Stimulated activated naive B cell treated with anti-CD40 and anti-IgM and Interleukin-4, amounts not matched to agents 10 μg/mL and 1 μg/mL and 100 μg/mL, for 72 hours (primary cell): ENCODE measurements at places on chromosomes 5 and 9.

DNA sequence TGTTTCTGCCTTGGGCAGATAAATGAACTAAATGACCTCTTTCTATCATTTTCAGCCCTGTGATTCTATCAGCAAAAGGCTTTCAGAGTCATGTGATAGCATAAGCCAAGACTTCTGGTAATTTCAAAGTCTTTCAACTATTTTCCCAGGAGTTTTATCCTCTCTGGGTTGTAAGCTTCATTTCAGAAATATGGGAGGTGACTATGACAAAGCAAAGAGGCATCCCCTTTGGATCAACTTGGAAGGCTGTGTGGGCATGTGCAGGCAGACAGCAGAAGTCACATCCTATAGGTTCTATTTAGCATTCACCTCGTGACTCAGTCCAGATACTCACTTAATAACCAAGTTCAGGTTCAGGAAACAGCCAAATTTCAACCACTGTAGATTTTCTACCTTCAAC, 149.0 kb upstream of the FST start:
- no peak for DNase-seq

GRCh38 chr5:73948720-73949119, 322.7 kb downstream of the ARHGEF28 start:
- no peak for DNase-seq

DNA sequence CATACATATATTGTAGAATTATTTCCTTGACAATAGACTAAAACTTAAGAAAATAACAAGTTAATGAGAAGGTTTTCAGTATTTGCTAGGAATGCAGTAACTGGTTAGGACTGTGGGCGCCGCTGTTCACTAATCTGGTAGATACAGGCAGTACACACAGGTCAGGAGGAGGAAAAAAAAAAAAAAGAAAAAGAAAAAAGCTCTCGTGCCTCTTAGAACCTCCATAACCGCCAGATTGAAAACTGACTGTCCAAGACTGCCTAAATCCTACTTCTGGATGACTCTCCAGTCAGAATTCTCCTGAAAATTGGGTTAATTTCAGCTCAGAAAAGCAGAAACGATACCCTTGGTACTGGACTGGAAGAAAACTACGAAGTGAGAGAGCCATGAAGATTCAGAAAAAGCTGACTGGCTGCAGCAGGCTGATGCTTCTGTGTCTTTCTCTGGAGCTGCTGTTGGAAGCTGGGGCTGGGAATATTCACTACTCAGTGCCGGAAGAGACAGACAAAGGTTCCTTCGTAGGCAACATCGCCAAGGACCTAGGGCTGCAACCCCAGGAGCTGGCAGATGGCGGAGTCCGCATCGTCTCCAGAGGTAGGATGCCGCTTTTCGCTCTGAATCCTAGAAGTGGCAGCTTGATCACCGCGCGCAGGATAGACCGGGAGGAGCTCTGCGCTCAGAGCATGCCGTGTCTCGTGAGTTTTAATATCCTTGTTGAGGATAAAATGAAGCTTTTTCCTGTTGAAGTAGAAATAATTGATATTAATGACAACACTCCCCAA, at the start of gene PCDHGA1:
TSS of gene PCDHGA1 (plus strand) at position 216 of the 782 bp plus-strand sequence.
- no peak for DNase-seq

DNA sequence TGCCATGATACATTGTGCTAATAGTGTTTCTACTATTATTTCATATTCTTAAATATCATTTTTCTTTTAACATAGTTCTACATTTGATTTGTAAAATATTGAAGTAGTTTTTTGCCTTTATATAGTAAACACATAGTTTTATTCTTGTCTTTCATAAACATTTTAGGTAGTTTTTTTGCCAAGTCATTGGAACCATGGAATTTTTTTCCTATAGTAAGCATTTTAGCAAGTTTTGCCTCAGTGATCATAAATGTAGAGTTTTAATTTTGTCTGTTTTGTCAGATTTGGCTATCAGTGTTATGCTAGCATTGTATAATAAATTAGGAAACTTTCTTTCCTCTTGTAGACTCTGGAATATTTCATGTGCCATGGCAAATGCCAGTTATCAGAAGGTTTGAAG, 137.1 kb upstream of the LPAR1 start:
- no peak for DNase-seq

DNA sequence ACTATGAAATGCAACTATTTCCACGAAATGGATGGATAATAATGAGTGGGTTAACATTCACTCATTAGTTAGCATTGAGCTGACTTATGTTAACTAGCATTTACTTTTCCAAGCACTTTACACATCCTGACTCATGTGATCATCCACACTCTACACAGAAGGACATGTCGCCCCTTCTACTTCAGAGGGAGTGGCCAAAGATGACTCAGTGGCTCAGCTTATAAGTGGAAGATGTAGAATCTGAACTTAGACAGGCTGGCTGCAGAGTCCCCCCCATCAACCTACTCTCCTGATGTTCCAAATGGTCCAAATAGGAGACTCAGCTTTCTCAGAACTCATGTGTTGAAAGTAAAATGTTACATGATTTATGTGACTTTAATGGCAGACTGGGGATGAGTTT, 146.0 kb downstream of the ADCY2 start:
- DNase-seq = no peak

DNA sequence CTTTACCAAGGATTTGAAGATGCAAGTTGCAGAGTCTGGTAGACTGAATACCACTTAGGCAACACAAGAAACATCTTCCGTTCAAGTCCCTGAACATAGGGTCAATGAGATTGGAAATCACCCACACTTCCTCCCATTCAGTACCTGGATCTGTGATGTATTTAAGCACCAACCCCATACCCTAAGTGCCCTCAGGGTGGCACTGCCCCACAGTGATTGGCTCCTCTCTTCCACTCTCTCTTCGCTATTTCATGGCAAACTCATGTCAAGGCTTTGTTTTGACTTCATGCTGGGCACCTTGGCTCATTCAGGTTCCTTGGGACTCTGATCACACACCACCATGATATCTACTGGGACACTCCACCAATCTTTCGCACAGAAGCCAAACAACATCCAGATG, 53.7 kb downstream of the GGTA1 start:
- DNase-seq = no peak

GRCh38 chr9:118567861-118568260, 801.4 kb downstream of the BRINP1 start:
- no peak for DNase-seq

- no peak for DNase-seq
Measured at GRCh38 chr5:119954106-119954505, 324.7 kb downstream of the FAM170A start.

- DNase-seq = peak; percentile 64
Measured at GRCh38 chr5:132426525-132427138, 57.1 kb downstream of the SLC22A5 start.

GRCh38 chr5:112649882-112650281, 87.8 kb upstream of the APC start:
- DNase-seq = no peak

DNA sequence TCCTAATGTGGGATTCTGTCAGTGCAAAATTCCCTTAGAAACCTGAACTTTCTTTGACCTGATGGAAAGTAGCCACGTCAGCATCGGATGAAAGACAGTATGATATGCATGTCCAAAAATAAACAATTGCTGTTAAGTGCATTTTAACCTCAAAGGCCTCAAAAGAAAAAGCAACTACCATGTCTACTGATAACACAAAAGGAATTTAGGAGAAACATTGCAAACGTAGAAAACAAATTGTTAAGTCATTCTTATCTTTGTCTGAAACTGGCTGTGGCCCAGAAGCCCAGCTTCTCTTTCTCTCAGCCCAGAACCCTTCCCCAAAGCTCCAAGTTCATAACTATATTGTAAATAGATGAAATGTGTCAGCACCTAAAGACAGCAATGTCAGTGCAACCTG, 11.1 kb upstream of the LHFPL2 start:
- no peak for DNase-seq

- DNase-seq = no peak
Measured at GRCh38 chr5:616484-617039, 4.4 kb downstream of the CEP72 start.

DNA sequence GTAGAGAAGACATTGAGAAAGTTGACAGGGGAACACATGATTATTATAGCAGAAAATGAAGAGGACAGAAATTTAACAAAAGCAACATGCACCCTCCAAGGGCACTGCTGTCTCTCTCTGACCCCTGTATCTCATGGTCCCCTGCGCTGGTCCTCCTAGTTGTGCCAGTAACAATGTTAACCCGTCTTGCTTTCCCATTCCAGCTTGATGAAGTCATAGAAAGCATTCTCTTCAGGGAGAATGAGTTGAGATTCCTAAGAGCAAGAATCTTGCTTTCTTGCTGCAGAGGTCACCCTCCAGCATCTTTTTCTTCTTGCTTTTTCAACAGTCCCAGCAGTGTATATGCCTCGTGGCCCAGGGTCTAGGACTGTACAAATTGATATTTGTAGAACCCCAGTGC, 279.6 kb upstream of the ADAMTSL1 start:
- DNase-seq = no peak

DNA sequence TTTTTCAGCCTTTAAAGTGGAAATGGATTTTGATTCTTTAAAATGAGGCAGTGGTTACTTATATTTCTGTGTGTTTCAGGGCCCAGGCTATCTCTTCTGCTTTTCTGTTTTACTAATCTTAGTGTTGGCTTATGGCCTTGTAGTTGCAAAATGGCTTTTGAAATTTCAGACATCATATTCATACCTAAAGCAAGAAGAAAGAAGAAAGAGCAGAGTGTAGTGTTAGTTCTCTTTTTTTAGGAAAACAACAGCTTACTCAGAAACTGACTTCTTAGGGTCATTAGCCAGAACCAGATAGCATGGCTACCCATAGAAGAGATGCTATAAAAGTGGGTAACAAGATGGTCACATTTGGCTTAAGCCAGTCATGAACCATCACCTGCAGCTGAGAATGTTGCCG, 20.9 kb downstream of the ZBED3 start:
- no peak for DNase-seq

DNA sequence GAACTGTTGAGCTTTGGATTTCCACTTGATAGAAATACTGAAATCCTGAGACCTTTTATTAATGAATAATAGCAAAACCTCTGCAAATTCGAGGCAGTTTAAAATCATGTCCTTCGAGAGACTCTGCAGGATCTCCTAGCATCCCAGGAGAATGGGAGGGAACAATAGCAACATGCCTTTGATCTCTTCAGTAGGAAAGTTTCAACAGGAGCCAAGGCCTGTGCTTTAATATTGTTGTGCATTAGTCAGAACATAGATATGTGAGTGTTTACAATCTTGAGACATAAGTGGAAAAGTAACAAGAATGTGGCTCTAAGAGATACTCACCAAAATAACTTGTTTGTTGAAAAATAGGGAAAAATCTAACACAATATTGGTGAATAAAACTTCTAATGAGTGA, 83.3 kb upstream of the LHFPL2 start:
- DNase-seq = no peak

- DNase-seq = no peak
Measured at GRCh38 chr5:16712178-16712577, 95.4 kb upstream of the RETREG1 start.

DNA sequence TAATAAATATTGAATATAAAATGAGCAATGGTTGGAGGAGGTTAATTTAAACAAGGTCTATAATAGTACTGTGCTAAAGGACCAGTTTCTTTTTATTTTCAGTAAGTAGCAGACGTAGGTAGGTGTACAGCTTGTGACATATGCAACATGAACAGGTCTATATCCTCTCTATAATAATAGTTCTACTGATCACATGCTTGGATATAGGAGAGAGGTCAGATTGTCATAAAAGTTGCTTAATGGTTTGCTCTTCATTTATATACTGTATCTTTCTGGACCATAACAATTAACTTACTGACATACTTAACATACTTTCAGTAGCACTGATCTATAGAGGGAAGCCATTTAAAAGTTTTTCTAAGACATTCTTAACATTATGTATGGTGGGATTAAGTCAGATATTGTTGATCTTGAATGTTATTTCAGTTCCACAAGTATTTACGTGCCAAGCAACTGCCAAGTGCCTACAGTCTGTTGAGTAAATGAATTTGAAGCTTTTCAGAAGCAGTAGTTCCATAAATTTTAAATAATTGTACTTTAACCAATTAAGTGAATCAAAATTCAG, 68.0 kb downstream of the DENND4C start:
- no peak for DNase-seq

DNA sequence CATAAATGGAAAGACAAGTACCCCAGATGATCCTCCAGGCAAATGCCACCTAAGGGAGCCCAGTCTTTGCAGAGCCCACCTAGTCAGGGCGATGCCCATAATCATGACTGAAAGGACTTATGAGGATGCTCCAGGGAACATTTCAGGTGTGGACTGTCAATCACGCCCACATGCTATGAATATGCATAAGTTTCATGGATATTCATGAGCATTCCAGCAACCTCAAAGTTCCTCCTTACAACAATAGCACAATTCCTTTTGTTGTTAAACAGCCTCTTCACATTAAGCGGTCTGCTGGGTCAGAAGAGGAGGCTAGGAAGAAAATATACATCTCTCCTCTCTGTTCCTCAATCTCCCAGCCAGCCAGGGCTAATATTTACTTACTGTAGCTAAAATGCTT, 161.6 kb downstream of the C5orf15 start:
- DNase-seq = no peak

- no peak for DNase-seq
Measured at GRCh38 chr9:80282766-80283165, 711.0 kb downstream of the TLE4 start.

- DNase-seq = no peak
Measured at GRCh38 chr5:169933616-169934015, 46.7 kb downstream of the INSYN2B start.

GRCh38 chr9:129649726-129650679, 8.1 kb upstream of the ASB6 start:
- no peak for DNase-seq

DNA sequence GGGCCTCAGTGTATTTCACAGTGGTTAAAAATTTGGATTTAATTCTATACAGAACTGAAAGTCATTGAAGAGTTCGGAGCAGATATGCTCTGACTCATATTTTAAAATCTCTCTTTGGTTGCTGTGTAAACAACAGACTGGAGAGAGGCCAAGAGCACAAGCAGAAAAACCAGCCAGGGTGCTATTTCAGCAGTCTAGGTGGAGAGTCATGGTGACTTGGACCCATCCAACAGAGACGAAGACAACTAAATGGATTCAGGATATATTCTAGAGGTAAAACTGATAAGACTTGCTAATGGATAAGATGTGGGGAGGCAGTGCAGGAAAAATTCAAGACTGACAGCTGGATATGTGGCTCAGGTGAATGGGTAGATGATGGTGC, 168.9 kb downstream of the MAPKAP1 start:
- DNase-seq = no peak

DNA sequence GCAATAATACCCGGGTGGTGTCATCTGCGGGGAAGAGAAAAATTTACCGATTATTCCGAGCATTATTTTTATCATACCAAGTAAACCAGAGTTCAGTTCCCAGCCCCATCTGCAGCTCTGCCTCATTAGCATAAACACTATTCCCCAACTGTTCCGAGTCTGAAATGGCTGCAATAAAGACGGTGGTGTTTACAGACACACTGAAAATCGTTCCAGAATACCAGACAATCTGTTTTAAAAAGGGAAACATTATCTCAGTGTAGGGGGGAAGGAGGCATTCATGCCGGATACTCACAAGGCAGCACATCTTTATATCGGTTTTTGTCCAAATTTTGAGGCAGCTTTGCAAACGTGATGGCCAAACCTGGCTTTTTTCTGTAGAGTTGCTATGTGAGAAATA, 70.3 kb upstream of the EPB41L4B start:
- no peak for DNase-seq
